ENCODE measurements at places on chromosomes 12 and 14.

GRCh38 chr14:50798048-50798421 is 32.9 kb downstream of the NIN start:
- no peak for DNase-seq

DNA sequence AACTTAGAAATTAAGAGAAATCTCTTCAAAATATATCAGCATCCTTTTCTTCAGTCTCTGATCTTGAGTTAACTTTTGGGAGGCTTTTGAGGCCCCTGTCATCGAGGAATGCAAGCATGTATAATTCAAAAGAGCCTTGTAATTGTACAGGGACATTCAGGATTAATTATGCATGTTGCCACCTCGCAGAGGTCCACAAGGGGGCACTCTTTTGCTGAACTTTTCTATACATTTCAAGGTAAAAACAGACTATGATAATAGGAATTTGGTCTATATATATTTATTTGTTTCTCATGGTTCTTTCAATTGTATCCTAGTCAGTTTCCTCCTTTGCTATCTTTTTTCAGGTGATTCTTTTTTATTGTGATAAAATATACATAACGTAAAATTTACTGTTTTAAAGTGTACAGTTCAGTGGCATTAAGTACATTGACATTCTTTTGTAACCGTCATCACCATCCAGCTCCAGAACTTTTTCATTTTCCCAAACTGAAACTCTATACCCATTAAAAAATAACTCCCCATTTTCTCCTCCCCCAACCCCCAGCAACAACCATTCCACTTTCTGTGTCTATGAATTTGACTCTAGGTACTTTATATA is 47.0 kb upstream of the SLC2A13 start:
- DNase-seq, result no peak

DNA sequence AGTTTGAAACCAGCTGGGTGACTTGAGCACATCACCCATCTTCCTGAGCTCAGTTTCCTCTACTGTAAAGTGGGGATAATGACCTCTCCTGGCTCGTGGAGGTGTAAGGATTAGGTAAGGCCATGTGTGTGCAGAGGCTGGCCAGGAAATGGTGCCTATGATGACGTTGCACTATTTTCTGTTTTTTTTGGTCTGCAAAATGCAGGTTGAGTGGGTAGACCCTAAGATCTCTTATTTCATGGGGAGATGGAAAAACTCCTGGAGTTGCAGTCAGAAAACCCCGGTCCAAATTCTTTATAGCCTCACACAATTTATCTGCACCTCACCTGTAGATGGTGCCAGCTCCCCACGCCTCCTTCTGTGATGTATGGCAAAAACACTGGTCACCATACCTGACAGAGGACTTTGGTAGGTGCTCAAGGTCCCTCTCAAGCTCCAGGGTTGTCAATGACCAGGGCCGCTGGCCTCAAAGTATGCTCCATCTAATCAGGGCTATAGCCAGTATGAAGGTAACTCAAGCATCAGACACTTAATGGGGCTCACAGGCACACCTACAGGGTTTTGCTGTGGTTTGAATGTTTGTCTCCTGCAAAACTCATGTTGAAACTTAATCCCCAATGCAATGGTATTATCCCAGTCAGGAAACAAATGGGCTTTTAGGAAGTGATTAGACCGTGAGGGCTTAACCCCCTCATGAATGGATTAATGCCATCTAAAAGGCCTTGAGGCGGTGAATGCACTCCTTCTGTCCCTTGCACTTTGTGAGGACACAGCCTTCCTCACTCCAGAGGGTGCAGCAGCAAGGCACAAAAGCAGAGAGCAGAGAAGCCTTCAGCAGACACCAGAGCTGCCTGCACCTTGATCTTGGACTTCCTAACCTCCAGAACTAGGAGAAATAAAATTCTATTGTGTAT is 17.6 kb downstream of the C14orf132 start:
- DNase-seq, result no peak

DNA sequence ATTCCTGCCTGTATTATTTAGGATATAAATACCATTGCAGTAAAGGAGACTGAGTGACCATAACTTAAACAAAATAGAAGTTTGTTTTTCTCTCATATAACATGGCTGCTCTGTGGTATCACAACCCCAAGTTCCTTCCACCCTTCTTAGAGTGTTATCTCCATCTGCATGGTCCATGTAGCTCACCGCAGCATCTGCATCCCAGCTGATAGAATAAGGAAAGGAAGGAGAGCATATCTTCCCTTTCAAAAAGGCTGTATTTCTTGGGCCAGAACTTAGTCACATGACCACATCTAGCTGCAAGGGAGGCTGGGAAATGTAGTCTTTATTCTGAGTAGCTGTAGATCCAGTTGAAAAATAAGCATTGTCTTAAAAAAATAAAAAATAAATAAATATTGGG is 184.8 kb upstream of the NUDT4 start:
- DNase-seq, result no peak

GRCh38 chr12:71069311-71069710 is 88.5 kb downstream of the TSPAN8 start:
- no peak for DNase-seq

GRCh38 chr14:38662781-38663180 is 406.9 kb upstream of the CLEC14A start:
- DNase-seq, result no peak

GRCh38 chr12:57632958-57633840 is at the start of gene B4GALNT1:
Gene B4GALNT1 (minus strand): TSS chr12:57633201. CDS start chr12:57632132, 1,069 bp downstream.
- peak; percentile 35 for DNase-seq

DNA sequence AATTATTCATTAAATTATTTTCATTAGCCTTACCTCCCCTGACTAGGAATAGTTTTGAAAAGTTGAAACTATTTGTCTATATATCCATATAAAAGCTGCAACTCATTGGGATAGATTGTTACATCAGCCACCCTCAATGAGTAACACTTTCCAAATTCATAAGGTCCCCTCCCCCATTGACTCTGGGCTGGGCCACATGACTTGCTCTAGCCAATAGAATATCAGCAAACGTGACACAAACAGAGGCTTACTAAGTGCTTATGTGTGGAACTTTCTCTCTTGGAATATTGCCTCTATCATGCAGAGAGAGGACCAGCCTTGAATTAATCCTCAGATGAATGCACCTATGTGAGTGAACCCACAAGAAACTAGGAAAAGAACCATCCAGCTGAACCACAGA is 213.7 kb downstream of the CCDC59 start:
- DNase-seq, result no peak

DNA sequence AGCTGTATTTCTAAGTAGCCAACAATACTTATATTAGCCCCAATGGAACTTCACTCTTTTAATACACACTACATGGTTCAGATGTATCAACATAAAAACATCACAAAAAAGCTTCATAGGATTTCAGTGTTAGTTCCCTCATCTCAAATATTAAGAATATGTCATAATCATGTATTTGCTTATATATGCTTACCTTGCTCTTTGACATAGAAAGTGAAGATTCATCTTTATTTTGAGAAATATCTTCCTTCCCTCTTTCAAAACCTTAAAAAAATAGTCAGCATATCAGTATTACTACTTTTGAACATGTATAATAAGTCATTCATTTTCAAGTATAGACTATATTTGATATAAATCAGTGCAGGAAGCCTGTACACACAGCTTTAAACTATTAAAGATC is 62.2 kb upstream of the BBS10 start:
- DNase-seq, result no peak

- no peak for DNase-seq
Observed at GRCh38 chr12:65867394-65867793, 43.1 kb downstream of the HMGA2 start.

GRCh38 chr12:53464685-53465418 is 12.9 kb downstream of the PCBP2 start:
- no peak for DNase-seq

- DNase-seq, result no peak
Observed at GRCh38 chr12:52790427-52791270, 5.3 kb downstream of the KRT3 start.

DNA sequence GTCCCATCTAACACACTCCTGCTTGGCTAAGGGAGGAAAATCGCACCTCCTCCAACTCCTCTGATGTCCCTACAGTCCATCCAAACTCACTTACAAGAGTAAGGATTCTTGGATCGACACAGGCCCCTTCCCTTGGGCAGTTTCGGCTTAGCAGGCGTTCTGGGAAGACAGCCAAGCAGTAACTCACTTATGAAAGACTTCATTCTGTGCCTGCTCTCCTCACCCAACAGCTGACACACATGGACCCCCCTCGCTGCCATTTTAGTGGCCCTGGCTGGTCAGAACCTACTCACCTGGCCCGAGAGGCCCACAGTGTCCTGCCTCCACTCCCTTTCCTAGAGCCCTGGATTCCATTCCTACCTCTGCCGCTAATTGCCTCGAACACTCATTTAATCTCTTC is 52.3 kb upstream of the BCL2L14 start:
- no peak for DNase-seq

GRCh38 chr12:122882908-122883558 is 12.9 kb downstream of the VPS37B start:
- DNase-seq, result no peak

- DNase-seq, result no peak
Observed at GRCh38 chr12:69630191-69630590, 19.5 kb upstream of the LRRC10 start.

- DNase-seq, result no peak
Observed at GRCh38 chr12:66058554-66058953, 72.0 kb downstream of the LLPH start.

GRCh38 chr12:50415899-50416479 is 15.3 kb downstream of the LARP4 start:
- DNase-seq, result no peak

DNA sequence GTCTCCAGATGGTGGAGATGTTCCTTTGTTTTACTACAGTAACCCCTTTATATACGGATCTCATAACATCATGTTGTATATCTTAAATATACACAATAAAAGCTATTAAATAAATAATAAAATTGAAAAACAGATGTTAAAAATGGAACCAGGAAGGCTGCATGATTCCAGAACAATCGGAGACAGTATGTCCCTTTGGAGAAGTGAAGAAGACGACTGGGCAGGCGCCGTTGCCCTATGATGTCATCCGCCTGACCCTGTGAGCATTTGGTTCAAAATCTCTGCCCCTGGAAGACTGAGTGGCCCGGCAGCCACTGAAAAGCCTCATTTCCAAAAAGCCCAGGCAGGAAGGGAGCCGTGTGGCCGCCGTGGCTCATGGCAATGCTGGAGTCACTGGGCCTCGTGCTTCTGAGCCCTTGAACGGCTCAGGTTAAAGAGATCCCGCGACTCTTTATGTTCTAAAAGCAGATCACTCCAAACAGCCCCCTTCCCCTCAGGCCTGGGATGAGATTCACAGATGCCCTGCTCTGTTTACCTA is 30.8 kb downstream of the RIMBP2 start:
- DNase-seq, result no peak

DNA sequence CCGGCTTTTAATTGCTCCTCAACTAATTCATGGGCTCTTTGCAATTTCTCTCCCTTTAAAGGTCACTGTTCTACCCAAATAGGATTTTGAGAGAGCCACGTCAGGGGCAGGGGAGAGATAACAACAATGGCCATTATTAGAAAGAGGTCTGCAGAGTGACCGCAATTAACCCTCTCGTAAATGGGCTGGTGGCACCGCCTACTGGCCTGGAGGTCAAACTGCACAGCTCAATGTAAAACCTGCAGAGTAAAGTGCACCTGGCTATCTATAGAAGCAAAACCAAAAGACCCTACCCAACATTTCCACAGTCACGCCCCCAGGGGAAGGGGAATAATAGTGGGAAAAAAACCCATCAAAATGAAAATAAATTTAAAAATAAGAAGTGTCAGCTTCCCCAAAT is 21.6 kb upstream of the CLEC4E start:
- DNase-seq, result no peak

GRCh38 chr12:105672121-105672975 is 341.9 kb downstream of the C12orf75 start:
- DNase-seq, result no peak

DNA sequence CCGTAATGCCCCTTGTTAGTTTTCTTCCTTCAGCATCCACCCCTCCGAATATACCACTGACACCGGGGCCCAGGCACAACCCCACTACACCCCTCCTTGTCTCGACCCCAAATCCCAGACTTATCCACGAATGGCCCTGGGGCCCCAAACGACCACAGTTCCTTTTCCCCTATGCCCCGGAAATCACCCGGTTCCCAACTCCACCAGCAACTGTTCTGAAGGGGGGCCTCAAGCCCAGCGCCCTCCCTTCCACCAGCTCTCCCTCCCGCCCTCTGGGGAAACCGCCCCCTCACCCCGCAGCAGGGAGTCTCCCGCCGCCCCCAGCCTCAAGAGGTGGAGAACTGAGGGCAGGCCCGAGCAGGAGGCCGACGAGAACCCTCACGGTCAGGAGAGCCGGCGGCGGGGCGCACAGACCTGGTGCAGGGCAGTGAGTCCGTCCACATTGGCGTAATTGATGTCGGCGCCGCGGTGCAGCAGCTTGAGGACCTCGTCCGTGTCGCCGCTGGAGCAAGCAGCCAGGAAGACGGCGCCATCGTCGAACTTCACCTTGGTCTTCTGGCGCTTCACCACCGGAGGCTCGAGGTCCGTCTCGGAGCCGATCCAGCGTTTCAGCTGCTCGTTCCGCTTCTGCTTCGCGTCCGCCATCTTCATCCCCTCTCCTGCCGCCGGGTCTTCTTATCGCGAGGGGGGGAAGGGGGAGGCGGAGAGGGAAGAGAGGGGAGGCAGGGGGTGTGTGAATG is 446 bp downstream of the PPP1R12A start:
- DNase-seq, result peak; percentile 4

- peak; percentile 31 for DNase-seq
Observed at GRCh38 chr12:75452675-75453330, 27.8 kb upstream of the GLIPR1 start.

DNA sequence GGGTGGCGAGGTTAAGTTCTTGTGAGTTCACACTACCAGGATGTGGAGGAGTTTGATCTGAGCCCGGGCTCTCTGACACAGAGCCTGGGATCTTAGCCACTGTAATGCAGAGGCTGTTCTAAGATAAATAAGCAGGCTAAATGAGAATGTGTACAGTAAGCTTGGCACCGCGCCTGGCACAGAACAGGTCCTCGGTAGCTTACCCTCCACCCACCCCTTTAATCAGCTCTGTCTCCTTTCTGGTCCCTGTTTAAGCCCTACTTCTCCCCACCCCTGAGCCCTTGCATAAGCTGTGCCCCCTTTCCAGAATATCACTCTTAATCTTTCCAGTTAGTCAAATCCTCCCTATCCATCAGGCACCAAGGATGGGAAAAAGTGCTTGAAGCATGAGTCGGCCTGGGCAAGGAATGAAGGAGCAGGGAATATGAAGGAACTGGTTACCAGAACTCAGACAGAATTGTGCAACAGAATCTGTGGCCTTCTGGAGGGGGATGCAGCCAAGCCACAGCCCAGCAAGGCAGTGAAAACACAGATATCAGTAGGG is 32.8 kb upstream of the CMKLR1 start:
- no peak for DNase-seq

- no peak for DNase-seq
Observed at GRCh38 chr14:74594606-74595005, 17.4 kb downstream of the LTBP2 start.

- no peak for DNase-seq
Observed at GRCh38 chr14:65012353-65012752, 25.7 kb downstream of the FNTB start.

GRCh38 chr12:109789526-109790048 is 43.6 kb downstream of the TRPV4 start:
- no peak for DNase-seq

GRCh38 chr12:102171951-102172350 is 25.7 kb downstream of the PMCH start:
- DNase-seq, result no peak

GRCh38 chr14:101926085-101926484 is 38.3 kb upstream of the DYNC1H1 start:
- DNase-seq, result no peak
